ENCODE measurements at places on chromosomes 12 and 14.

GRCh38 chr14:36942522-36943245, 229.7 kb downstream of the SLC25A21 start:
- DNase-seq: no peak

GRCh38 chr14:56379956-56380355, 199.6 kb upstream of the TMEM260 start:
- no peak for DNase-seq

DNA sequence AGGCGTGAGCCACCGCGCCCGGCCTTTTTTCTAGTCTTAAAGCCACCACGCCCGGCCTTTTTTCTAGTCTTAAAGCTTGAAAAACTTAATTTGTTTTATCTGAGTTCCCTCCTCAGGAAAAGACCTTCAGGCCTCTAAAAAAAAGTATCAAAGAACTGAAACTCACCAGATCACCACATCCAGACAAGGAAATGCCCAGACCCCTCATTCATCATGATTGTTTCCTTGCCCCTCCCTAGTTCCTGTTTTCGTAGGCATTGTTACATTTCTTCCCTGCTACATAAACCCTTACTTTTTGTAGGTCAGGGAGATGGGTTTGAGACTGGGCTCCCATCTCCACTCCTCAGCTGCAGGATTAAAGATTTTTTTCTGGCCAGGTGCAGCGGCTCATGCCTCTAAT, 21.1 kb upstream of the VWF start:
- no peak for DNase-seq

- DNase-seq: no peak
Observed at GRCh38 chr12:71950819-71951218, 12.2 kb downstream of the TPH2 start.

- DNase-seq: no peak
Observed at GRCh38 chr12:84661786-84662185, 250.8 kb downstream of the SLC6A15 start.

GRCh38 chr12:40063414-40063813, 42.5 kb downstream of the SLC2A13 start:
- no peak for DNase-seq

GRCh38 chr14:83196236-83196635, 1662.6 kb upstream of the SEL1L start:
- DNase-seq: no peak

GRCh38 chr12:57166971-57167371, 19.6 kb upstream of the LRP1-AS start:
- no peak for DNase-seq

DNA sequence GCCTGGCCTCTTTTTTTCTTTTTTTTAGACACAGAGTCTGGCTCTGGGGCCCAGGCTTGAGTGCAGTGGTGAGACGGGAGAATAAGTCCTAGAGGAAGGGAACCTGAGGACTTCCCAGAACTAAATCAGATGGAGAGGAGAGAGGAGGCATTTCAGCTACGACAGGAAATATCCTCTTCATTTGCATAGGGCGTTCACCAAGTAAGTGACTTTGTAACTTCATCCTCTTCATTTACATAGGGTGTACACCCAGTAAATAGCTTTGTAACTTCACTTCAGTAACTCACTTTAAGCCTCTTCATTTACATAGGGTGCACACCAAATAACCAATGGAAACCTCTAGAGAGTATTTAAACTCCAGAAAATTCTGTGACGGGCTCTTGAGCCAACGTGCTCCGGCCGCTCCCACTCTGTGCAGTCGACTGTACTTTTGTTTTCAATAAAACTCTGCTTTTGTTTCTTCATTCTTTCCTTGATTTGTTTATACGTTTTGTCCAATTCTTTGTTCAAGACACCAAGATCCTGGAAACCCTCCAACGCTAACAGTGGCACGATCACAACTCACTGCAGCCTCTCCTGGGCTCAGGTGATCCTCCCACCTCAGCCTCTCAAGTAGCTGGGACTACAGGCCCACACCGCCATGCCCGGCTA, 21.4 kb upstream of the ANKRD9 start:
- no peak for DNase-seq

GRCh38 chr14:100979079-100979478, 75.6 kb upstream of the RTL1 start:
- no peak for DNase-seq

- DNase-seq: no peak
Observed at GRCh38 chr12:53044052-53044581, 5.7 kb upstream of the TNS2 start.

GRCh38 chr12:115936997-115937916, 340.2 kb downstream of the MED13L start:
- no peak for DNase-seq

- DNase-seq: no peak
Observed at GRCh38 chr12:69630191-69630590, 19.5 kb upstream of the LRRC10 start.

- no peak for DNase-seq
Observed at GRCh38 chr12:19574601-19575000, 135.3 kb downstream of the AEBP2 start.

DNA sequence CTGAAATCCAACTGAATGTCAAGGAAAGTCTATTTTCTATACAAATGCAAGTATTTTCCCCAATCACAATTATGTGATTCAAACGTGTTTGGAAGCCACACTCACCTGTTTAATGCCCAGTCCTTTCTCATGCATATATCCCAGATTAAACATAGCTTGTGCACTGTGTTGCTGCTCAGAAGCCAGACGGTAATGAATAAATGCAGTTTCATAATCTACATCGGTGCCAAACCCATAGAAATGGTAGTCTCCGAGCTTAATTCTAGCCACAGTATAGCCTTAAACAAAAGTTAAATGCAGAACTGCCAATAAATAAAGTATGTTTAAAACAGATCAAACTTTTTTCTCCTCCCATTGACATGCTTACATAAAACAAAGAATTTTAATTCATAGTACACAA, 49.5 kb downstream of the SEL1L start:
- no peak for DNase-seq

GRCh38 chr12:6828781-6829535, 751 bp downstream of the P3H3 start:
- peak; percentile 85 for DNase-seq

DNA sequence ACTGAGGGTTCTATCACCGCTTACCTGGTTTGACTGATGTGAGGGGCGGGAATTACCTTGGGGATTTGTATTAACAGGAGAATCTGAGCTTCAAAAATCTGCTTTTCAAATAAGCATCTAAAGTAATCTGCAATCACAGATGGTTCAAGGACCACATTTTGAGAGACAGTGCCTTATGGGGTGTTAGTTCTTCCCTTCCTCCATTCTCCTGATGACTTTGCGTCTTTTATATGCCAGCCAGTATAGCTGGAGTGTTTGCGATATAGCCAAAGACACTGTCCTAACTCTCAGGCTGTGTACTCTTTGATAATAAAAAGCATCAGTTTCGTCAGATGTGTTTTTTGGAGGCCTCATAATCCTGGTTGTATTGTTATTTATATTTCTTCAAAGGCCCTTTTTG, 39.5 kb downstream of the PPHLN1 start:
- DNase-seq: no peak

DNA sequence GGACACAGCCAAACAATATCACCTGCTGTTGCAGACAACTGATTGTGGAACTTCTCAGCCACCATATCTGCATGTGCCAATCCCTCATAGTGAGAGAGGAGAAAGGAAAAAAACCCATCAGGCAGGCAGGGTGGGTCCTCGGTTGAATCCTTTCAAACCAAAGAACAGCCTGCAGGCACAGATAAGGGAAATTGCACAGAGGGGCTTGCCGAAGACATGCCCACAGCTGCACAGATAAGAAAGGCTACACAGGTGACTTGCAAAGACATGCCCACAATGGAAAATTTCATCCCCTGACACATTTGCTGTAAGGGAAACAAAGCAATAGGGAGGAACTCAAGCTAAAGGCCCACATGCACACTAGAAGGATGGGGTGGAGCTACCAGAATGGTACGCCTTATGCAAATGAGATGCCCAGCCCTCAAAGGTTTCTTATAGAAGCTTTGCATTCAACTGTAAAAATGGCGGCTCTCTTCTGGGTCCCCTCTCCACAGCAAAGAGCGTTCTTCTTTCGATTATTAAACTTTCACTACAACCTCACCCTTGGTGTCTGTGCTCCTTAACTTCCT, 170.0 kb upstream of the TMPO start:
- DNase-seq: no peak

DNA sequence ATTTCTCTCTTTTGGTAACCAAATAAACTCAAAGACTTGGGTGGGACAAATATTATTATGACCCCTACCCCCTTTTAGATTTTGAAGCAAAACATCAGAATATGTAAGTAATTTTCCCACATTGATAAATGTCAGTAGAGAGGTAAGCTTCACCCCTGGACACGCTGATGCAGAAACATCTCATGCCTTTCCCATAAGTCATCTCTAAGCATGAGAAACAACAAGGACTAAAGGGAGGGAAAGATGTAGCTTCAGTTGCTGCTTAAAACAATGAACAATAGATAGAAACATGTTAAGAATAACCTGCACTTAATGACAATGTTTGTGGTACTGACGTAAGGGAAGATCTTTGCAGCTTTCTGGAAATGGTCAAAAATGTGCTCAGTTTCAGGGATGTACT, 56.3 kb upstream of the SLC8A3 start:
- DNase-seq: no peak

DNA sequence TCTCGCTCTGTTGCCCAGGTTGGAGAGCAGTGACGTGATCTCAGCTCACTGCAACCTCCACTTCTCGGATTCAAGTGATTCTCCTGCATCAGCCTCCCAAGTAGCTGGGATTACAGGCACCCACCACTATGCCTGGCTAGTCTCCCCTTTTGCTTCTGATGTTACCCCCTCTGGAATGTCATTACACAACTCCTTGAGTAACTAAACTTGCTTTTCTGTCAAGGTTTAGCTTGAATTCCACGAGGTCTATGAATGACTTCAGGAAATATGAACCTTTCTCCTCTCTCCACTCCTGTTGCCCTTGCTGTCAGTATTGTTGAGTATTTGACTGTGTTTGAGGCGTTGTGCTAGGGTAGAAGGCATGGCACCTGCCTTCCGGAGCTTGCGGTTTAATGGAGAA, 16.8 kb upstream of the RTRAF start:
- no peak for DNase-seq

DNA sequence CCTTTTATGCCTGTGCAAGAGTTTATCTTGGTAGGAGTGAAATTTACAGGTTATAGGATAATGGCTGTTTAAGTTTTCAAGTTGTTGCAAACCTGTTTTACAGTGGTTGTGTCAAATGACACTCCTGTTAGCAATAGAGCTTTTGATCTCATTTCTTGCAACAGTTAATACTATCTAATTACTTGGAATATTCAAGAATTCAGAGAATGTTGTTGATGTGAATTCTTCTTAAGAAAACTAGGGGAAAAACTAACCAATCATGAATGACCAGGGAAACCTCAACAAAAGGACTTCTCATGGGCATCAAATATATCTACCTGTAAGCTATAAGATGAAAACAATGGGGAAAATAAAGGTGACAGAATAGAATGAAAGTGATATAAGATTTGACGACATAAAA, 85.0 kb downstream of the IPO8 start:
- no peak for DNase-seq

DNA sequence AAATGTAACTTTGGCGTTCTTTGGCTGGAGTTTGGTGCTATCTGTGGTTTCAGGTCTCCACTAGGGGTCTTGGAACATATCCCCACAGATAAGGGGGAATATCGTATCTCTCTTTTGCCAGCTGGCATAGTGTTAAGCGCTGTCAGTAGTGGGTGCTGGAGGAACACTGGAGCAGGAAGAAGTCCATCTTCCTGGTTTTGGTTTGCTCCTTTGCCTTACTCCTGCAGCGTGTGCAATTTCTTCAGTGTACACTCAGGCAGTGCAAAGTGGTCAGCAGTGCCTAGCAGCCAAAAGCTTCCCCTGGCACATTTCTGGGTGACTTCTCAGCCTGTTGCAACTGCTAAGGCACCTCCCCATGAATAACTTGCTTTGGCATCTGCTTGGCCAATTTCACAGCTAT, 11.7 kb upstream of the RIPK3 start:
- no peak for DNase-seq

DNA sequence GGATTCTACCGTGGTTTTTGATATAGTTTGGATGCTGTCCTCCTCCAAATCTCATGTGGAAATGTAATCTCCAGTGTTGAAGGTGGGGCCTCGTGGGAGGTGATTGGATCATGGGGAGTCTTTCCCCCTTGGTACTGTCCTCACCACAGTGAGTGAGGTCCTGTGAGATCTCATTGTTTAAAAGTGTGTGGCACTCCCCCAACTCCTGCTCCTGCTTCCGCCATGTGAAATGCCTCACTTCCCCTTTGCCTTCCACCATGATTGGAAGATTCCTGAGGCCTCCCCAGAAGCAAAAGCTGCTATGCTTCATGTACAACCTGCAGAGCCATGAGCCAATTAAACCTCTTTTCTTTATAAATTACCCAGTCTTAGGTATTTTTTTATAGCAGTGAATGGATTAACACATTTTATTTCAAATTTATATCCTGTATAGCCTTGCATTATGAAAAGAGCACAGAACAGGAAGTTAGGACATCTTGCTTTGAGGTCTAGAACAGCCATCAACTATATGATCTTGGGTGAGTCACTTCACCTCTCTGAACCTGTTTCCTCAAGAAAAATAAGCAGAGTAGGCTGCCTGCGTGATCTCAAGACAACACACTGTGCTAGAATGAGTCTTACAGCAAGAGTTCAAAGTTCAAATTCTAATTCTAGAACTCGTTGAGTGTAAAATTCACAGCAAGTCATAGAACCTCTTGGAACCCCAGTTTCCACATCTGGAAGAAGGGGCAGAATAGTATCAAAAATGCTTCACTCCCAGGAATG, 160.9 kb upstream of the EEA1 start:
- no peak for DNase-seq

DNA sequence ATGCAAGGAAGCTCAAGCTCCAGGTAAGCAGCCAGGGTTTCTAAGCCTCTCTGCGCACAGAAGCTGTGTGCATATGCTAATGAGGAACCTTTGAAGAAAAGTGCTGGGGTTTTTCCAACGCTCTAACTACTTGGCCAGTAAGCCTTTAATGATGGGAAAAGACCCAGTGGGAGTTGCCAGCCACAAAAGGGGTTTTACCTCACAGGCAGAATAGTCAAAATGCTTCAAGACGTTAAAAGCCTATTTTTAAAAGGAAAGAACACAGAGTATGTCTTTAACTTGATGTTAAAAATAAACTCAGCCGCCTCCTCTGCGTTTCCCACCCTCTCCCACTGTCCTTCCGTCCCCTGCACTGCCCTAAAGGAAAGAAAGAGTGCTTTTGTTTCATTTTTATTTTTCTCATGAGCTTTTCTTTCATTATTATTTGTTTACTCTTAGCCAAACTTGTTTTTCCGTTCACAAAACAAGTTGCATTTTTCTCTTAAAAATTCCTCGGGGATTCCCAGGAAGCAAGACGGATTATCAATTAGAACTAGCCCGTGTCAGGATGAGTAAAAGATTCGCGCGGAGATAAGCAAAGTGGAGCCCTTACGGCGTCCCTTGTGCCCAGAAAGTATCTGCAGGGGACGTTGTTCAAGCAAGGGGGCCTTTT, 209.8 kb upstream of the NUDT4 start:
- DNase-seq: peak; percentile 41

- DNase-seq: no peak
Observed at GRCh38 chr14:70697701-70698100, 56.0 kb downstream of the TTC9 start.

- DNase-seq: no peak
Observed at GRCh38 chr14:102490456-102490855, 19.1 kb downstream of the ANKRD9 start.

- no peak for DNase-seq
Observed at GRCh38 chr12:64323476-64324225, 66.9 kb downstream of the C12orf56 start.

- DNase-seq: no peak
Observed at GRCh38 chr12:22372277-22372837, 37.9 kb upstream of the ST8SIA1 start.

- no peak for DNase-seq
Observed at GRCh38 chr12:116302166-116303058, 24.9 kb upstream of the MED13L start.
